ENCODE measurements at places on chromosomes 16 and 17. TPM values are rescaled to one million over a fixed set of nuclear protein-coding genes. Genes with fewer than 3 reads are reported as not detected.

Gene G6PC1
- not detected for total RNA-seq

Gene KRTAP2-1
- not detected for total RNA-seq

Gene KCNH6
- total RNA-seq: not detected

Gene OTOP3
- total RNA-seq: 7.1 TPM

Gene KRTAP4-1
- not detected for total RNA-seq

Gene NPIPB6
- total RNA-seq: 0.21 TPM

Gene LRRC45
- 20.1 TPM for total RNA-seq

Gene CDH8
- 0.38 TPM for total RNA-seq

Gene ADGRG3
- total RNA-seq: 3.9 TPM

Gene OMG
- total RNA-seq: 0.76 TPM

All from esophagus squamous epithelium (tissue), 5 donors.